ENCODE measurements at places on chromosomes 7 and 10.

DNA sequence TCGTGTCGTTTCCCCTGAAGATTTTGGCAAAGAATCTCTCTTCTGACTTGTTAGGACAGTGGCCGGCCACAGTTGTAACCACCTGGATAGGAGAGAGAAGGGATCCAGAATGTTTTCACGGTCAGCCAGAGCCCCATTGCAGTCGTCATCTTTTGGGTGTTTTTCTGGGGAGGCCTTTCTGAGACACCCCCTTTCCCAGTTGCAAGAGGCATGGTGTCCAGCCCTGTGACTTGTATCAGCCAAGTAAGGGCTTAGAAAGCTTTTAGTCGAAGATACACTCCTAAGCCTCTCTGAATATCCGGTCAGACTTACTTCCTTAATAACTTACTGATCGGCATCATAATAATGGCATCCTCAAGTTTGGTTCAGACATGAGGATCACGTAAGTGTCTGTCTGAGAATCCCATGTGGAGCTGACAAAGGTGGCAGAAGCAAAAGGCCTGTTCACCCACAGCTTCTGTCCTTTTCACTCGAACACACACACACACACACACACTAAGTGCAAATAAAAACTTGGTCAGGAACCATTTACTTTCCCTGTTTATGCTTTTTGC is 435.7 kb upstream of the GALNT17 start:
- DNase-seq, result no peak

GRCh38 chr10:70430493-70431445 is 10.7 kb downstream of the NODAL start:
- no peak for DNase-seq

- no peak for DNase-seq
Observed at GRCh38 chr10:132133005-132133404, 53.7 kb upstream of the DPYSL4 start.

- DNase-seq, result no peak
Observed at GRCh38 chr10:124149189-124150042, 56.0 kb upstream of the CHST15 start.

- no peak for DNase-seq
Observed at GRCh38 chr7:119228482-119228881, 1004.0 kb downstream of the ANKRD7 start.

Measured in activated CD4-positive, alpha-beta T cell treated with anti-CD3 and anti-CD28 coated beads for 48 hours (primary cell).